ENCODE measurements at places on chromosomes 6 and 20.

GRCh38 chr6:38489951-38490350, 149.8 kb downstream of the BTBD9 start:
- no peak for DNase-seq

DNA sequence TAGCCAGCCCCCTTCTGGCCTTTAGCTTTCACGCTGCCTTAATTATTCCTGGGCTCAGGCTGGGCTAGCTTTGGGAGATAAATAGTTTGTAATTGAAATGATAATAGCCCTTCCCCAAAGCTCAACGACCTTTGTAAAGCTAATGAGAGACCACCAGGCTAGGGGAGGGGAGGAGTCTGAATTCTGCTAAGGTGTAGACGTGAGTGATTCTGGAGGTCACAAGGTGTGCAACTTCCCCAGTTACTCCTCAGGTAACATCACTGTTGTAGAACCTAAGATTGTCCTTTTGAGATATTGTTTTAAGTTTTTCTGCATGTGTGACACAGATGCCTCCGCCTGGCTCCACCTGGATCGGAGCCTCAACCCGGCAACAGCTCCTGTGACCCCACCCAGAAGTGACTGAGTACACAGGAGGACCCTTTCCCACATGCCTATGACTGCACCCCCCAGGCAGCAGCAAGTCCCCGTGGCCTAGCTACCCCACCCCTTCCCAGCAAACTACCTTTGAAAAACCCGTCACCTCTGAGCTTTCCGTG, 5.8 kb upstream of the GPR31 start:
- no peak for DNase-seq

GRCh38 chr6:138103871-138104270, 3.3 kb downstream of the PERP start:
- DNase-seq, result peak; percentile 68

- no peak for DNase-seq
Measured at GRCh38 chr6:28569748-28570147, 44.1 kb downstream of the GPX5 start.

DNA sequence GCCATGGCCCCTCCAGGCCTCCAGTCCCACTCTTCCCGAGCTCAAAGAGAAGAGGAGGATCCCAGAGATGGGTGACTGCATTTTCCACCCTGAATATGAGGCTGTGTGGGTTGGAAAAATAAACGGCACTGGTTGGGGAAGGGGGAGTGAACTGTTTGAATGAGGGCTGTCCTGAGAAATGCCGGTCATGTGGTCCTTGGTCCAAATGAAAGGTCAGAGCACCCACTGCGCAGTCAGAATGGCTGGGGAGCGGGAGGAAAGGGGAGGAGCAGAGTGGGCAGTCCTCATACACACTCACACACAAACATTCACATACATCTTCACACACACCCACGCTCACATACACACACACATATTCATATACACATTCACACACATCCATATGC, 83.1 kb downstream of the MRPL14 start:
- DNase-seq, result no peak

DNA sequence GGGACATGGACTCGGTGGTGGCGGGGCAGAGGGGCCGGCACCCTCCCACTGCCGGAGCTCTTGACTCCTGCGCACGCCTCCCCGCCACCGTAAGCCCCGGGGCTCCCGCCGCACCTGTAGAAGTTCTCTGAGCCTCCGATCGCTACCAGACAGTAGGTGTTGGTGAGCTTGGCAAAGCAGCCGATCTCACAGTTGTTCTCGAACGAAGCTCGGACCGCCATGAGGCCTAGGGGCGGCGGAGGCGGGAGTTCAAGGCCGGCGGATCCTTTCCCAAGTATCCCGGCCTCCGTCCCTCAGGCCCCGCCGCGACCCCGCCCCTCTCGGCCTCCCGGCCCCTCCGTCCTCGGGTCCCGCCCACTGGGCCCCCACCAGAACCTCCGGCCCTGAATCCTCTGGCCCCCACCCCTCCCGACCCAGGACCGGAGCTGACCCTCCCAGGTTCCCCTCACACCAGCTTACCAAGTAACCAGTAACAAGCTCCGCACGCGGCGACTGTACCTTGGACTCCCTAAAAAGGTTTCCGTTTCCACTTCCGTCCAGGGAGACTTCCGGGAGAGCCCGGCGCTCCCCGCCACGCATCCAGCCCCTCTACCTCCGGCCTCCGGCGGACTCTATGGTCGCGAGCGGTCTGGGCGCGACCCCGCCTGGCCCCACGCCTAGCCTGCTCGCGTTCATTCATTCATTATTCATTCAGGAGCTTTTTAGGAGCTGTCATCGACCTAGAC, at the start of gene EIF6:
EIF6 (minus strand) TSS at position 506 of the 725 bp plus-strand sequence; CDS start at position 221, 285 bp downstream.
- peak; percentile 76 for DNase-seq

DNA sequence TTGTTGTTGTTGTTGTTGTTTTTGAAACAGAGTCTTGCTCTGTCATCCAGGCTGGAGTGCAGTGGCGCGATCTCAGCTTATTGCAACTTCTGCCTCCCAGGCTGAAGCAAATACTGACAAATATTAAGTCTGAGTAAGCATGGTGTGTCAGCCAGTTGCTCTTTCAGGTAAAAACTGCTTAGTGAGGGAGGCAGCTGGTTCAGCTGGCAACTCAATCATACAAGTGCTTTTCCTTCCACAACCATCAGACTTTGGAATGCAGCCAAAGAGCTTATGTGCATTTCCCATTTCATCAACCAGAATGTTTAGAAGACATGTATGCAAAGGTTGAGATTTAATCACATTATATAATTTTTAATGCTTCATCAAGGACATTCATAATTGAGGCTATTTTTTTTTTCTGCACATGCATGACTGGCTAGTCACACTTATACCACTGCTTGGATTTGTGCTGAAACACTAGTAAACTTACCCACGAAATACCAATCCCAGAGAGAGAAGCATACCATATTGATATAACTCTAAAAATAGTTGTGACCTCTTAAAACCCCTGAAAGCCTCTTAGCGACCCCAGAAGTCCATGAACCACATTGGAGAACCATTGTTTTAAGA, 56.0 kb downstream of the CLIC5 start:
- peak; percentile 84 for DNase-seq

DNA sequence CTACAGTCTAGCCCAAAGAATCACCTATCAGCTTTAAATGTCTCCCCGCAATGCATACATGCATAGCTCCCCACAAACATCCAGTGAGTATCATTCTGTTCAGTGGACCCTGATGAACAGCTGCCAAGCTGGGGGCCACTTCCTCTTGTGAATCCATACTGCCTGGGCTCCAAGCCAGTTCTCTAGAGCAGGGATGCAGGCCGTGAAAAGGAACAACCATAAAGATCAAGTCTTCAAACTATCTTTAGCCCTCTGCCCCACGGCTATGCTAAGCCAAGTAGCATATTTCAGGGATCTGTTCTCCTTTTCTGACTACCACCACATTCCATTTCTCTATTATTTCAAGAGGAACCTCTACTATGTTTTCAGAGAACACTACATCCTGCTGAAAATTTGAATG, 191.7 kb upstream of the BTBD3 start:
- DNase-seq, result no peak

DNA sequence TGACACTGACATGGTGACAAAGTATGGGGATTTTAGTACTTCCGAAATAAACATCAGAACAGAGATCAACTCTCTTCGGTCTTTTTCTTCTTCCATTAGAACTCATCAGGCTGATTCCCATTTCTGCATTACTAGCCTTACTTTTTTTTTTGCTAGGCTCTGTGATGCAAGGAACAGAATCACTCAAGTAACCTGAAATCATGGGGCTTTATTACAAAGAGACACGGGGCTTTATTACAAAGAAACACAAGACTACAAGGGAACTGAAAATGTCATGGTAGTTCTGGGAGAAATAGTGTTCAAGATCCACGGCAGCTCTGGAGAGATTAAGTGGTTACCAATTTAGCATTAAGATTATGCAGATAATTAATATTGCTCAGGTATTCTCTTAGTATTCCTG, 11.6 kb downstream of the SOX4 start:
- DNase-seq, result no peak

GRCh38 chr6:2952557-2953095, 18.7 kb downstream of the SERPINB6 start:
- peak; percentile 57 for DNase-seq

DNA sequence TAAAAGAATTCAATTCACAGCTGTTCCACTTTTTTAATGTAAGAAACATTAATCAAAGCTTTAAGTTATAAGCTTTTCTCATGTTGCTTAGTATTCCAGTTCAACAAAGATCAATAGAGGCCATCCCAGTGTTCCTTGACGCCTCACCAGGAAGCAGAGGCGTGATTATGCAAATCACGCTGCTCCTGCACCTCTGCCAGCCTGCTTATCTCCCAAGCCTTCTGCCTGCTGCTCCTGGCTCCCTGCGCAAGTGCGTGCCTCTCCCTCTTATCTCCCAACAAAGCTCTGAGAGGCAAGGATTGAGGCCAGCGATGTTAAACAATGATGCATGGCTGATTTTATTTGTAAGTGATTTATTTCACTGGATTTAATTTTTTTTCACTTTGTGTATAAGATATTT, 42.8 kb downstream of the INSM1 start:
- DNase-seq, result no peak

DNA sequence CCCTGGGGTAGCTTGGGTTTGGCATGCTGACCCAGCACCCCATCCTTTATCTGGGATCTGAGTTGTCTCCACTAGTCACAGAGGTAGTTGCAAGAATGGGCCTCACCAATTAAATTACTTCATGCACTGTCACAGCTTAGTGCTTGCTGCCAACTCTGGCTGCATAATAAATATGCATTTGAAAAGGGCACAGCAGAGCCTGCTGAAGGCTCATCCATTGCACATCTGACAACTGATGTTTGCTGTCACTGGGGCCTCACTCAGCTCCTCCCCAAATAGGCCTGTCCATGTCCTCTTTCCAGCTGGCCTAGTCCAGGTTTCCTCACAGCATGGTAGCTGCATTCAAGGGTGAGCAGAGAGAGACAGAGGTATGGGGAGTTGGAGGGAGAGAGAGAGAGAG, 13.3 kb upstream of the NXT1 start:
- DNase-seq, result no peak

DNA sequence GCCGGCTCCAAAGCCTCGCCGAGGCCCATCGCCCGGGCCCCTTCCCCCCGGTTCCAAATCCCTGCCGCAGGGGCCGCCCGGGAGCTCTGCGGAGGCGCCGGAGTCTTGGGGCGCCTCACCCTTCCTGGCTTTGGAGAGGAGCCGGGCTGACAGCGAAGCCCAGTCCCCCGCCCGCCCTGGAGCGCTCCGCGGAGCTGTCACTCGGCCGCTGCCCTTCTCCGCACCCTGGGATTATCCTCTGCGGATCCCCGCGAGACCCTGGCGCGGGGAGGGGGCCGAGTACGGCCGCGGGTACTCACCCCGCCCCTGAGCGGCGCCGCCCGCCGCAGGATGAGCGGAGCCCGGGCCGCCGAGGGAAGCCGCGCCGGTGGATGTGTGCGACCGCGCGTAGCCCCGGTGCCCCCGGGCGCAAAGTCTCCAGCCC, 343 bp downstream of the SNAP91 start:
- DNase-seq, result peak; percentile 14

GRCh38 chr6:157235600-157236039, 87.7 kb downstream of the TMEM242 start:
- DNase-seq, result no peak

- DNase-seq, result peak; percentile 14
Measured at GRCh38 chr6:24574809-24575208, 71.2 kb downstream of the KIAA0319 start.

GRCh38 chr6:49579649-49580048, 29.2 kb downstream of the C6orf141 start:
- DNase-seq, result no peak

DNA sequence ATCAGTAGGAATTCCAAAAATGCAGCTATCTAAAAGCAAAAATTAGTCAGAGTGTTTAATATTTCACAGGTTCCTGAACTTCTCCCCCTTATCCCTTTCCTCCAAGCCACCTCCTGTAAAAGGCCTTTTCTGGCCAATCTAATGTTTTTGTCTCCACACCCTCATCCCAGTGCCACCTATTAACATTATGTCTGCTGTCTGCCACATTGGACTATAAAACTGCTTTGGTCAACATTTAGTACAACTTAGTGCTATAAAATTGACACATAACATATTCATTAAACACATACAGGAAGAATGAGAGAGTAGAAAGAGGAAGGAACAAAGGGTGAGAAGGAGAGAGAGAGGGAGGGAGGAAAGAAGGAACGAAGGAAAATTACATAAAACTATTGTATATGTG, 47.7 kb downstream of the MMUT start:
- no peak for DNase-seq

- DNase-seq, result no peak
Measured at GRCh38 chr20:61535091-61535490, 283.0 kb downstream of the CDH4 start.

DNA sequence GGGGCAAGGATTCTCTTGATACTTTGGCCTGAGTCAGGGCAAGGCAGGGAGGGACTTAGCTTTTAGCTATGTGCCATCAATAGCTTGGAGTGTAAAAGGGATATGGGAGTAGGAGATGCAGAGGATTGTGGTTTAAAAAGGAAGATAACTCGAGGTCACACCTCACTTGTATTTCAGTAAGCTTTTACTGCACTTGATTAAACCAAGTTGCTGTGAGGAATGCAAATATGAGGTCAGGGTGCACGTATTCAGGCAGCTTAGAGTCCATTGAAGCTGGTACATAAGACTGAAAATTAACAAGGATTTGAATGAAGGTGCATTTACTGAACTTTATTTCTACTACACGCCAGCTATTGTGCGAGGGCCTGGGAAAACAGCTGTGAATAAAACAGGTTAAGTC, 32.1 kb downstream of the DSTN start:
- no peak for DNase-seq

DNA sequence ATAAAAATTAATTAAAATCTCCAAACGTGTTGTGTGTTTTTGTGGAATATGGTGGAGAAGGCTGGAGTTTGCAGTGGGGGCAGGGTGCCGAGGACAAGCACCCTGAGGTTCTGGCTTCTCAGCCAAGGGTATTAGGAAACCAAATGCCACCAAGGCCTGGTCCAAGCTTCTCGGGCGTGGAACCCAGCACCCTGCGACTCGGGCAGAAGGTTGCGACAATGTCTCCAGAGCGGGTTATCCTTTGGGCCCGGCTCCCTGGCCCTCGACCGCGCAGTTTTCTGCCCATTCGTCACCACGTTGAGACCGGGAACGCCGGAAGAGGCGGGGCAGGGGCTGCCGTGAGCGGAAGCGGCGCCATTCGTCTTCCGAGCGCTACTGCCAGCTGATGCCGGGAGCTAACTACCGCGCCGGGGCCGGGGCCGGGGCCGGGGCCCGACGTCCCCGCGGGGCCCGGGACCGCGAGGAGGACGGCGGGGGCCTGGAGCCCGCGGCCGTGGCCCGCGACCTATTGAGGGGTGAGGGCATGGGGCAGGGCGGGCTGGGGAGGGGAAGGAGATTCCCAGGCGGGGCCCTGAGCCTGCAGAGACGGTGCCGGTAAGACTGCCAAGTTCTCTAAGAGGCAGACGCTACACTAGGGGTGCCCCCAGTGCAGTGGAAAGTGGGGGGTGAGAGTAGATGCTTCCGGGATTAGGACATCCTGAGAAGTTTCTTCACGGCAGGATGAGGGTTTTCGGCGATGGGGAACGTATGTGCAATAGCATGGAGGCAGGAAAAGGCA, at the start of gene RRP36:
RRP36 (plus strand) TSS at position 354 of the 778 bp plus-strand sequence; CDS start at position 386, 32 bp downstream.
- DNase-seq, result peak; percentile 43

- DNase-seq, result no peak
Measured at GRCh38 chr20:42444799-42445198, 744.9 kb downstream of the PTPRT start.

- no peak for DNase-seq
Measured at GRCh38 chr6:52328303-52328662, 33.7 kb upstream of the PAQR8 start.

All from foreskin keratinocyte (primary cell).